ENCODE measurements at places on chromosomes 1 and 21.

- DNase-seq, result peak; percentile 23
Observed at GRCh38 chr1:213759359-213760181, 228.2 kb upstream of the PROX1 start.

DNA sequence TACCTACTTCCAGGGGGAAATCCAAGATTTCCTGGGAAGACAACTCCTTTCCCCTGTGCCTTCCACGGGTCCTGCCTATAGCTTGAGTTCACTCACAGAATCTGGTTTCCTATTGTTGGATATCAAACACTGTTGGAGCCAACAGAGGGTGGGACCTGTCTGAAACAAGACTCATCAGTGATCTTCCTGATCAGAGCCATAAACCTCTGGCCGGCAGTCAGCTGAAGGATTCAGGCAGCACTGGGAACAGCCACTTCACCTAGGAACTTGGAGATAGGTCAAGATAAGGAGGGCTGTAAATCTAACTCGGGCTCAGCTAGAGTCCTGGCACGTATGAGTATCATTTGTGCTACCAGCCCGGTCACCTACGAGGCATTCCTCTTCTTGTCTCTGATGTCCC, 23.3 kb downstream of the SH3BP5L start:
- no peak for DNase-seq

DNA sequence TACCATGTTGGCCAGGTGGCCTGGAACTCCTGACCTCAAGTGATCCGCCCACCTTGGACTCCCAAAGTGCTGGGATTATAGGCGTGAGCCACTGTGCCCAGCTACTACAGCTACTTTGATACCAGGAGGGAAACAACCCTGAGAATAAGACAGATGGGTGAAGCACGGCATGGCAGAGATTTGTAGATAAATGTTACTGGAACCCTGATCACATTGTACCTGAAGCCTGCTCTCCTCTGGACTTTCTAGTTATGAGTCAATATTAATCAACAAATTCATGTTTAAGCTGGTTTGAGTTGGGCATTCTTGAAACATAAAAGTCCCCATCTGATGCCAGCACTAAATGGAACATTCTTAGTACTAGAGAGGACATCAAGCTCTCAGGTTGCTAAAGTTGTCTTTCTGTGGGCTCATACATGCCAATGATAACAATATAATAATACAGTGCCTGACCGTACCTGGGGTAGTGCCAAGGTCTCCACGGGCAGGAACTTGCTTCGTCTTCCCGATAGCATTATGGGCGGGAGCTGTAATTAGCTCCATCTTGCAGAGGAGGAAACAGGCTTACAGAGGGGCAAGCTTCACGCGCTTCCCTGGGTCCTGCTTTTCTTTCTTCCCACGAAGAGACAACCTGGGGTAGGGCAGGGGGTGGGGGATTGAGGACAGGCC, 30.7 kb upstream of the SLC19A1 start:
- DNase-seq, result no peak

GRCh38 chr1:90457985-90458384, 259.1 kb downstream of the BARHL2 start:
- no peak for DNase-seq

- no peak for DNase-seq
Observed at GRCh38 chr1:187911820-187912219, 1083.1 kb downstream of the PLA2G4A start.

GRCh38 chr1:56788102-56788501, 31.1 kb downstream of the FYB2 start:
- DNase-seq, result no peak

DNA sequence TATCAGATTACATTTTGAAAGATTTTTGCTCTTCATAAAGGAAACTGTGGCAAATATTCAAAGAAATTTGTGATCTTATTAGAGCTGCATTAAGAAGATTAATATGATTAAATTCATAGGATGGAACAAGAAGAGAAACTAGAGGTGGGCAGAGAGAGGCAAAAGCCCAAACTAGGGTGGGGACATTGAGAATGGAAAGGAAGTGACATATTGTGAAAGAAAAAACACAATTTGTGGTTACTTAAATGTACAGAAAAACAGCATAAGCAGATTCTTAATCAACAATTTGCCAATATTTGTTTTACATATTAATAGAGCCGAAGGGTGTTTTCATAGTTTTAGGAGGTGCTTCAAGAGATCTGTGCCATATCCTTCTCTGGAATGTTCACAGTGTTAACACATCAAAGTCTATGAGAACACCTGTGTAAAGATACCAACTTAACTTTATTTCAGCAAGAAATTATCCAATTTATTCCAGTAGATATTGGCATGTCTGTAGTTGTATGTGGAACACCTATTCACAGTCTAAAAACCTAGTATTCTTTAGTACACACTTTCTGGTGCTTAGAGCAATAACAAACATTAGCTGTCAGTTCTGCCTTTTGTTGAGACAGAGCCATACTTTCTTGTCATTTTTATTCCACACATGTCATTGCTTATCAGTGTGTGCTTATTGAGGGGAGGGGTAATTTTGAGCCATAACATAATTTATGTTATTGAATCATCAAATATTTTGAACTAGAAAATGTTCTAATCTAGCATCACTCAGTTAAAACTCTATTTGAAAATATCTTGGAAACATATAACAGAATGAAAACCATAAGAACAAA, 401.5 kb downstream of the PTPRC start:
- no peak for DNase-seq

- no peak for DNase-seq
Observed at GRCh38 chr1:226400519-226401354, 7.2 kb downstream of the PARP1 start.

DNA sequence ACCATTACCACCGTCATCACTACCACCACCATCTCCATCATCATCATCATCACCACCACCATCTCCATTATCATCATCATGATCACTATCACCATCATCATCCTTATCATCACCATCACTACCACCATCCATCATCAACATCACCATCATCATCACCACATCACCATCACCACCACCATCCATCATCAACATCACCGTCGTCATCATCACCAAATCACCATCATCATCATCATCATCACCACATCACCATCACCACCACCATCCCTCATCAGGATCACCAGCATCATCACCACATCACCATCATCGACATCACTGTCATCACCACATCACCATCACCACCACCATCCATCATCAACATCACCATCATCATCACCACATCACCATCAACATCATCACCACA, 203.0 kb upstream of the VAMP3 start:
- DNase-seq, result no peak

- no peak for DNase-seq
Observed at GRCh38 chr1:92663775-92664174, 121.1 kb downstream of the EVI5 start.

DNA sequence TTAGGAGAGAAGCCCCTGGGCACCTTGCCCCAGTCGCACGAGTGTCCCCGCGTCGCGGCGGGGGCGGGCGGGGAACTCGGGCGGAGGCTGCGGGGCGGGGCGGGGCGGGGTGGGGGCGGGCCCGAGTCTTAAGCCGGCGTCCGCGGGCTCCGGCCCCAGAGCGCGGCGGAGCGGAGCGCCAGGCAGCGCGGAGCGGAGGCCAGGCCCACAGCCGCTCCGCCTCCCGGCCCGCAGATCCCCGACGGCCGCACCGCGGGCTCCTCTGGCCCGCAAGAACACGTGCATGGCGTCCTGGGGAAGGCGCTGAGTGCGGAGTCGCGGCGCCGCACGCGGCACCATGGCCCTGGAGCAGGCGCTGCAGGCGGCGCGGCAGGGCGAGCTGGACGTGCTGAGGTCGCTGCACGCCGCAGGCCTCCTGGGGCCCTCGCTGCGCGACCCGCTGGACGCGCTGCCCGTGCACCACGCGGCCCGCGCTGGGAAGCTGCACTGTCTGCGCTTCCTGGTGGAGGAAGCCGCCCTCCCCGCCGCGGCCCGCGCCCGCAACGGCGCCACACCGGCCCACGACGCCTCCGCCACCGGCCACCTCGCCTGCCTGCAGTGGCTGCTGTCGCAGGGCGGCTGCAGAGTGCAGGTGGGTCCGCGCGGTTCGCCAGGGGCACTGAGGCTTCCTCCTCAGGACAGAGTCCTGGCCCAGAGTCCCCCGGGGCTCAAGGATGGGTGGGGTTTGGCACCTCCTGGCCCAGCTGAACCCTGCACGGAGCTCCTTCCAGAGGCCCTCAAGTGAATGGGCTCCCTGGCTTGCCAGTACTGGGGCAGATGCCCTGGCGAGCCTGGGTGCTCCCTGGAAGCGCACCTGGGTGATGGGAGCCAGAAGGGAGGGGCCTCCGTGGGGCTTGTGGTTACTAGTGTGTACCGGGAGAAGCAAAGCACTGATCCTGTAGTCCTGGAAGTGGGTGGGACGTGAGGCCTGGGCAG, at the start of gene ESPN:
Gene ESPN (plus strand): TSS at position 158 of the 975 bp plus-strand sequence. CDS start 180 bp downstream, at position 338.
- peak; percentile 86 for DNase-seq

GRCh38 chr1:199685369-199685768, 342.1 kb upstream of the NR5A2 start:
- DNase-seq, result no peak

DNA sequence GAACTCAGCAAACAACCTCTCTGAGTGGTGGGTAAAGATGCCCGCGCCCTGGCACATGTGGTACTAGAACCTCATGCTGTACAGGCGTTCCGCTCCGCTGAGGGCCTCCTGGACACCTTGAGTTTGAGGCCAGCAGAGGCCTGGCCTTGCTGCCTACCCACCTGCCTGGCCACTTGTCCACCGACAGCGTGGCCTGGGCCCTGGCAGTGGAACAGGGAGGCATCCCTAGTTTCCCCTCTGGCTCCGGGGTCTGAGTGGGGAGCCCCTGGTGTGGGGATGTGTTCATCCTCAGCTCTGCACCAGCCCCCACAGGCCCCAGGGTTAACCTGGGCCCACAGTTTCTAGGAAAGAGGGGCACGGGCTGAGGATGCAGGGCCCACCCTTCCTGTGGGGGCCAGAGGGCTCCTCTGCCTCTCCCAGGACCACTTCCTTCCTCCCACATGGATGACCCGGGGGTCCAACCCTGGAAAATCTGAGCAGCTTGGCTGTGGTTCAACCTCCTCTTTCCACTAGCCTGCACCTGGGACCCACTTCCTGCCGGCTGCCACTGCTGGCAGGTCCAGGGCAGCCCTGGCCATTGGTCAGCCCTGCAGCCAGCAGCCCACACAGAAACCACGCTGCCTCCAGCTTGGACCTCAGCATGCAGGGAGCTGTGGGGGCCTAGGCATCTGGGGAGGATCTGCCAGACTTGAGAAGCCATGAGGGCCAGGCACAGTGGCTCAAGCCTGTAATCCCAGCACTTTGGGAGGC, 53.3 kb upstream of the COL18A1 start:
- DNase-seq, result no peak

DNA sequence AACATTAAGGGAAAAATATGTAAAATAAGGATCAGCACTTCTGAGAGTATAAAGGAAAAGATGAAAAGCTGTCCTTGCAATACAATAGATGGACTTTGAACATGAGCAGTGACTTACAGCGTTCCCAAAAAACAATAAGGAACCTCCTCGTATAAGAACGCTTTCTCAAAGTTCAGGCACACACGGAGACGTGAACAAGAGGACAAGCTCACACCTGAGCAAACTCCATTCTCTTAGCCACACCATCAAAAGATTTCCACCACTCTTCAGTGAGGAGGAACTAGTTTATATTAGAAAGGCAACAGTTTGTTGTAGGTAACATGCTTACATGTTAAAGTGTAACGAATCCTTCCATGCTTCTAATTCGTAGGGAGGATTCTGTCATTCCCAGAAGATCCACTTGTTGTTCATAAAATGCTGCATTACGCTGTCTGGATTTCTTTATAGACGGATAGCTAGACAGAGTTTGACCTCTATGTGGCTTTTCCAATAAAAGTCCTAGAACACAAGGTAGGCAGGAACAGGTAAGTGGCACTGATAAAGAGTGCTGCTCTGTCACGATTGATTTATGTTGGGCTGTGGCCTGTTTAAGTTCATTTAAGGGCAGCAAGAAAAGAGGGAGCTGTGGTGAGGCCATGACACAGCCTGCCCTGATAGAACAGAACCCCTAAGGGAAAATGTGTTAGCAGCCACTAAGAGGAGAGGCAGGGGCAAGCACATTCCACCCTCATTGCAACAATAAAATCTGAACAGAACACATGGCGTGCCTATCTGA, 37.0 kb upstream of the ATP1A1 start:
- DNase-seq, result no peak

- DNase-seq, result no peak
Observed at GRCh38 chr1:112502826-112503225, 5.9 kb upstream of the WNT2B start.

- DNase-seq, result no peak
Observed at GRCh38 chr1:39196244-39197215, 8.0 kb upstream of the MACF1 start.

GRCh38 chr1:84433258-84434080, 35.2 kb downstream of the DNASE2B start:
- DNase-seq, result peak; percentile 38

GRCh38 chr1:175192111-175192629, 406 bp downstream of the KIAA0040 start:
- peak; percentile 33 for DNase-seq

DNA sequence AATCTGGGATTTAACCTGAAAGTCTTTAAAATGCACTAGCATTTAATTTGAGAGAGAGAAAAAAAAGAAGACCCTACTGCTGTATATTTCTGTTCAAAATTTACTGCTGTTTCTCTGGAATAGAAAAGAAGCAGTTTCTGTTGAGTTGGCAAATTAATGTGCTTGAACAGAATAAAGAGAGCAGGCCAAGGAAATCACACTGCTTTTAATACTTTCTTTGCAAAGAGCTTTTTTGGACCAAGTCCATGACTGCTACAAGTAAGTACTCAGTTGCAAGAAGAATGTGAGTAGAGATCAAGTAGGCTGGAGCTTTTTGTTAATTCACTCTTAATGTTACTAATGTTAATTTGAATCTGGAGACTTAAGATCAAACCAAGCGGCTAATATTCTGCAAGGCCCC, 336.2 kb upstream of the SGIP1 start:
- DNase-seq, result no peak

- no peak for DNase-seq
Observed at GRCh38 chr1:245953876-245954660, 553.0 kb downstream of the SMYD3 start.
